Progenitor cell of endocrine pancreas (in vitro differentiated cells): ENCODE measurements at places on chromosomes 7 and 10.

- H3K4me3 ChIP-seq, result no peak overlapping the region
- no peaks in the 10 kb centered on the region for H3K36me3 ChIP-seq
- DNase-seq, result no peak
Observed at GRCh38 chr10:86965986-86966654, 2.2 kb upstream of the ADIRF start.

- DNase-seq, result no peak
- no peaks in the 10 kb centered on the region for H3K4me1 ChIP-seq
- no peaks in the 10 kb centered on the region for H3K36me3 ChIP-seq
- no peak overlapping the region for H3K27ac ChIP-seq
- H3K4me3 ChIP-seq, result no peak overlapping the region
- no peaks in the 10 kb centered on the region for H3K27me3 ChIP-seq
Observed at GRCh38 chr7:15954671-15955354, 268.3 kb upstream of the MEOX2 start.

DNA sequence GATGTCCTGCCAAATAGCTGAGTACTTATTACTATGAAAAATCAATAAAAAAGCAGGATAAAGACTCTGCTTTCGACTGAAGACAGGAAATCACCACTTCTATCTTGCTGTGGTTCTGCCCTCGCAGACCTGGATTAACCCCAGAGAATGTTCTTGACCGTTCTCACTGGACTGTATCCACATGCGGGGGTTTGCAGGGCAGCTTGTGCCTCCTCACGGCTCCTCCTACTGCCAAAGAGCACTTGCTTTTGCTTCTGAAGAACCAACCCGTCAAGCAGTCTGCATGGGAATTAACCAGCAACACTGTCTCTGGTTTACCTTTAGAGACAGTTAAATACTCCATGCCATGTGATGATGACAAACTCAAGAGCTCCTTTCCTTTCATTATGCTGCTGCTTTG lies 184.0 kb downstream of the GFRA1 start:
- no peak for DNase-seq
- no peaks in the 10 kb centered on the region for H3K36me3 ChIP-seq
- H3K27me3 ChIP-seq, result no peaks in the 10 kb centered on the region
- no peak overlapping the region for H3K4me3 ChIP-seq
- H3K4me1 ChIP-seq, result peaks cover 4% of the 10 kb centered on the region

DNA sequence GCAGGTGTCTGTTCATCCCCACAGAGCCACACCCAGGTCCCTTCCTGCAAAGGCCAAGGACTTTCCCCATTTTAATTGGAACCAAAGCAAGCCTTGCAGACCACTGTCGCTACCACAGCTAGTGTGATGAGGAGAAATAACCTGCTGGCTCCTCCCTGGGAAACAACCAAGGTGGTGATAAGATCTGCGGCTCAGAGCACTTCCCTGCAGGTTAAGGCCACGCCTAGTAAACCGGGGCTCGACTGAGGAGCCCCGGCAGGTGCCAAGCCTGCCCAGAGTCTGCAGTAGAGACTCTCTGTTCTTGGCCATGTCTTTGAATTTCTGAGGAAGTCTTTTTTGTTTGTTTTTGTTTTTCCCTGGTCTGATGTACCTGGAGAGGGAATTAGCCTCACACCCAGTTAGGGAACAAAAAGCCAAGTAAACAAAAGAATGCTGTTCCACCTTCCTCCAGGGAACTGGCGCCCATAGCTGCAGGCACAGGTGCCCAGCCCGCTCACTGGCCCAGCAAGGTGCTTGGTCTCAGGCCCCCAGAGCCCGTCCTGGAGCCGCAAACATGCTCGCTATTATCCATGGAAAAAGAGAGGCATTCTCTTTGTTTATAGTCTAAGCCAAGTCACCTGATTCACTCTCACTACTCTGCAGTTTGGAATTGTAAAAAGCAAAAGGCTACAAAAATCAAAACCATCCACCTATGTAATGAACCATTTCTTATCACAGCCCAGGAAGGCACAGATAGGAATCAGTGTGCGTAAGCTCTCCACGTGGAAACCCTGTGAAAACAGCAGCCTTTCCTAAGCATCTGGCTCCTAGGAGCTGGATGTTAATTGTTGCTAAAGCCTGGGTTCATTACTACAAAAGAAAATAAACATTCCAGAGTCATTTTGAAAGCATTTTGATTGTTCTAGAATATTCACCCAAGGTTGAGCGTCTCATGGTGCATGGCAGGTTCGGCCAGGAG lies 2.7 kb downstream of the GPR146 start:
- no peak overlapping the region for H3K4me3 ChIP-seq
- H3K36me3 ChIP-seq, result no peaks in the 10 kb centered on the region
- DNase-seq, result no peak
- H3K27me3 ChIP-seq, result no peaks in the 10 kb centered on the region
- H3K4me1 ChIP-seq, result peaks cover 39% of the 10 kb centered on the region

DNA sequence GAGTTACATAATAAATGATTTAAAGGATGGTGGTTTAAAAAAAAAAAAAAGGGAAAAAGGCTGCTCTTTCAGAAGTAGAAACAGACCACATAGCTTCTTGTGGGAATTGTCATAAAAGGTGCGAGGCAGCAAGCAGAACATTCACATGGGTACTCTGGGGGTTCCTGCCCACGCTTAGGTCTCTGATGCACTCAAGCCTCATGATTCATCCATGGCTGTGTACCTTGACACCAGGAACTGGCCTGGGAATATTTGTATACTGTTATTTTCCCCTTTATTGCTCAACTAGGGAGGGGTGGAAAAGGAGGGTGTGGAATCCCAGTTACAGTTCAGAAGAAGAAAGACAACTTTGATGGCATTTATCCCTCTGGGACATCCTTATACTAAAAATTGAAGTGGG lies 4.0 kb downstream of the PON2 start:
- no peak overlapping the region for H3K4me3 ChIP-seq
- DNase-seq, result no peak
- no peak overlapping the region for H3K27ac ChIP-seq
- H3K27me3 ChIP-seq, result no peaks in the 10 kb centered on the region
- H3K36me3 ChIP-seq, result peaks cover 18% of the 10 kb centered on the region

GRCh38 chr10:67520924-67521520 lies 175.0 kb downstream of the CTNNA3 start:
- no peak overlapping the region for H3K27ac ChIP-seq
- no peak for DNase-seq
- no peaks in the 10 kb centered on the region for H3K27me3 ChIP-seq
- peaks cover 8% of the 10 kb centered on the region for H3K4me1 ChIP-seq
- no peaks in the 10 kb centered on the region for H3K36me3 ChIP-seq
- no peak overlapping the region for H3K4me3 ChIP-seq

- no peak for DNase-seq
- H3K4me1 ChIP-seq, result no peaks in the 10 kb centered on the region
- H3K27ac ChIP-seq, result no peak overlapping the region
- H3K36me3 ChIP-seq, result peaks cover 7% of the 10 kb centered on the region
Observed at GRCh38 chr7:87369216-87369615, 23.8 kb downstream of the CROT start.

GRCh38 chr7:152633504-152633903 lies 42.4 kb downstream of the XRCC2 start:
- no peak overlapping the region for H3K4me3 ChIP-seq
- no peak overlapping the region for H3K27ac ChIP-seq
- no peaks in the 10 kb centered on the region for H3K36me3 ChIP-seq
- H3K4me1 ChIP-seq, result no peaks in the 10 kb centered on the region
- no peak for DNase-seq
